ENCODE measurements at places on chromosomes 5 and 9.

DNA sequence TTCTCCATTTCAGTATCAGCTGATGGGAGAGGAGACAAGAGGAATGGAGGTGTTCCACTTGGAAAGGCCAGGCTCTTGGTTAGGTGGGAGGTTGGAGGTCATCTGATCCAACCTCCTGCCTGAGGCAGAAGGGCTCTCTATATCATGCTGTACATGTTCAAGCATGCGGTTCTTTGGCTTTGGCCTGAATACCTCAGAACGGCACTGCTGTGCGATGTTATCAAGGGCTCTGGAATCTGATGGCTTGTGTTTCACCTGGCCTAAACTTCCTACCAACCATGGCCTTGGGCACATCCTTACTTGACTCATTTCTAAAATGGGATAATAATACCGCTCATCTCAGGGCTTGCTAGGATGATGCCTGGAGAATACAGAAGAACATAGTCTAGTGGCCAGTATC is 90.1 kb upstream of the FAM169A start:
- no peaks in the 10 kb centered on the region for H3K36me3 ChIP-seq
- no peak overlapping the region for H3K27ac ChIP-seq
- H3K4me3 ChIP-seq, result no peak overlapping the region
- H3K27me3 ChIP-seq, result no peaks in the 10 kb centered on the region
- no peak for DNase-seq

GRCh38 chr5:83871533-83872395 is 151.1 kb upstream of the HAPLN1 start:
- H3K36me3 ChIP-seq, result no peaks in the 10 kb centered on the region
- DNase-seq, result no peak
- H3K4me1 ChIP-seq, result no peaks in the 10 kb centered on the region
- H3K27ac ChIP-seq, result no peak overlapping the region
- H3K4me3 ChIP-seq, result no peak overlapping the region

- no peaks in the 10 kb centered on the region for H3K27me3 ChIP-seq
- no peak for DNase-seq
- H3K27ac ChIP-seq, result no peak overlapping the region
- peaks cover 2% of the 10 kb centered on the region for H3K36me3 ChIP-seq
- H3K4me3 ChIP-seq, result no peak overlapping the region
- no peaks in the 10 kb centered on the region for H3K4me1 ChIP-seq
Measured at GRCh38 chr9:8484597-8485191, 685.1 kb upstream of the DMAC1 start.

DNA sequence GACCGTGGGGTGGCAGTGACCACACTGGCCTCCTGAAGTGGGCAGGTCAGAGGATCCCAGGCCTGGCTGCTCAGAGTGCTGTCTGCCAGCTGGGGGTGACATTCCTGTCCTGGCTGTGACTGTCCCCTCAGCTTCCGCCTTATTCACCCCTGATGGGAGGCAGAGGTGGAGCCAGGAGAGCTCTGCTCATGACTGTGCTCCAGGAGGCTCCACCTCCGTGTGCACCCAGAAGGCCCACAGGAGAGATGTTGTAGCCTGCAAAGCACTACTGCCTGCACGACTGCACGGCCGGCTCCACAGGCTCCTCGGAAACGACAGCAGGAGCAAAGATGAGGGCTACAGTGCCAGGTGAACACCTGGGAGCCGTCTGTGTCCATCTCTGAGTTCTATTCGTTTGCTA is 60.9 kb downstream of the ROPN1L start:
- no peaks in the 10 kb centered on the region for H3K27me3 ChIP-seq
- H3K4me1 ChIP-seq, result no peaks in the 10 kb centered on the region
- H3K4me3 ChIP-seq, result no peak overlapping the region
- no peaks in the 10 kb centered on the region for H3K36me3 ChIP-seq
- DNase-seq, result no peak

GRCh38 chr9:18124760-18125159 is 349.2 kb upstream of the ADAMTSL1 start:
- no peaks in the 10 kb centered on the region for H3K4me1 ChIP-seq
- no peaks in the 10 kb centered on the region for H3K36me3 ChIP-seq
- DNase-seq, result no peak
- no peak overlapping the region for H3K27ac ChIP-seq
- no peaks in the 10 kb centered on the region for H3K27me3 ChIP-seq

Measured in liver (tissue), 10 donors.